ENCODE measurements at places on chromosomes 2 and 18. TPM values are rescaled to one million over a fixed set of nuclear protein-coding genes. Genes with fewer than 3 reads are reported as not detected.
A peak's percentile ranks its signal among the peaks of the same experiment; 100 is the strongest.

Gene FKBP7
- total RNA-seq, result 4.2 TPM

GRCh38 chr2:26251893-26252292 is 7.2 kb downstream of the HADHB start:
- no peaks in the 10 kb centered on the region for H3K27me3 ChIP-seq
- H3K27ac ChIP-seq, result no peak overlapping the region
- H3K4me3 ChIP-seq, result no peak overlapping the region
- H3K4me1 ChIP-seq, result peaks cover 15% of the 10 kb centered on the region

DNA sequence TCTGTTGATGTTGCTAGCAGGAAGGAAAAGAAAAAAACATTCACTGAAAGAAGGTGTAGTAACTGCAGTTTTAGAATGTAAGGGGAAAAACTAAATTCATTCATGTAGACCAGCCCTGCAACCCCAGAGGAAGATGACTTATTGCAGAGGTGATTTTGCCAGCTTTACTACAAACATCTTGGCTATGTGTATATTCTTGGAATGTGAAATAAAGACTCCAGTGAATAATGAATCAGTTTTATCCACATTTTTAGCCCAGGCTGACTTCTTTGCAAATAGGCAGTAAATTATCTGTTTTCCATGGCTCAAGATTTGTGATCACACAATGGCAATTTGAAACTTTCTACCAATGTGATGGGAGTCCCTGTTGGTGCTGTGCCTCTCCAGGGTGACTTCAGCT is 206.1 kb upstream of the SETBP1 start:
- H3K4me3 ChIP-seq, result no peak overlapping the region
- H3K27me3 ChIP-seq, result no peaks in the 10 kb centered on the region
- H3K4me1 ChIP-seq, result no peaks in the 10 kb centered on the region
- DNase-seq, result no peak

Gene MAL
- 1.6 TPM for total RNA-seq

- H3K4me3 ChIP-seq, result no peak overlapping the region
- peak; percentile 42 for DNase-seq
- H3K27me3 ChIP-seq, result no peaks in the 10 kb centered on the region
- H3K4me1 ChIP-seq, result peaks cover 69% of the 10 kb centered on the region
Observed at GRCh38 chr2:120472891-120473309, 127.0 kb downstream of the INHBB start.

DNA sequence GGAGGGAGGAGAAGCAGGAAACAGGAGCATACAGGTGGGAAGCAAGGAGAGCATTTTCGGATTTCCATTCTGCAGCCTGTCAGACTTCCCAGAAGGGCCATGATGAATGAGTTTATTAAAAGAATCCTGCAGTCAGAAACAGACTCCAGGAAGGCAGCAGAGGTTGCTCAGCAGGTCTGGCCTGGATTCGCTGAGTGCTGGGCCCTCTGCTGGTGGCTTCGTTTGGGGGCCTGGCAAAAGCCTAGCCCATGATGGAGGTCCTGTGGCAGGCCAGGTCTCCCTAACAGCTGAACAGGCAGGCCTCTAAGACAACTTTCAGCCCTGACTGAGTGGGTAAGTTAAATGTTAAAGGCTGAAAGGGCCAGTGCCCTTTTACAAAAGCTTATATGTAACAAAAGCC is 108.2 kb upstream of the CAPN13 start:
- no peaks in the 10 kb centered on the region for H3K36me3 ChIP-seq
- no peaks in the 10 kb centered on the region for H3K4me1 ChIP-seq
- peak; percentile 56 for DNase-seq
- no peak overlapping the region for H3K4me3 ChIP-seq
- 0 out of 2 replicates have a peak, but pooled peaks cover 4% of the 10 kb centered on the region for H3K27me3 ChIP-seq

DNA sequence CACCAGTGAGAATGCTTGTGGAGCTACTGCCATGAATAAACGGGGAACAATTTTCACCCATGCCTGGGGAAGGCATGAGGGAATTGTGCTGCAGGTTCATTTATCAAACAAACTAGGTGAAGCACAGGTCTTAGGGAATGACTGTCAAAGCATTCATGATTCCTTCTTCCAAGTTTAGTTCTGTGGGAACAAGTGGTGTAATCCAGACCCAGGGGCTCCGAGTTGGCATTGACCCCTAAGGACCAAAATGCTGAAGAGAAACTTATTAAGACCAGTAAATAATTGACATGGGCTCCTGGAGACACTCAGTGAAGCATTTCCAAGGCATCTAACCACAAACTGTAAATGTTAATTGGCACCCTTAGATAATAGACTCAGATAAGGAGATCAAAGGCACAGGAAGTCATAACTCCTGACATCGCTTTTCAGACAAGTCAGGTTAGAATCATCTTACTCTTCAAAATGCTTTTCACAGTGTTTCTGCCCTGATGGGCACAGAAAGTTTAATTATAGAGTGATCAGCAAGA is 96.9 kb downstream of the SPP2 start:
- no peaks in the 10 kb centered on the region for H3K36me3 ChIP-seq
- no peak for DNase-seq
- no peaks in the 10 kb centered on the region for H3K27me3 ChIP-seq
- H3K4me3 ChIP-seq, result no peak overlapping the region
- H3K4me1 ChIP-seq, result peaks cover 15% of the 10 kb centered on the region

DNA sequence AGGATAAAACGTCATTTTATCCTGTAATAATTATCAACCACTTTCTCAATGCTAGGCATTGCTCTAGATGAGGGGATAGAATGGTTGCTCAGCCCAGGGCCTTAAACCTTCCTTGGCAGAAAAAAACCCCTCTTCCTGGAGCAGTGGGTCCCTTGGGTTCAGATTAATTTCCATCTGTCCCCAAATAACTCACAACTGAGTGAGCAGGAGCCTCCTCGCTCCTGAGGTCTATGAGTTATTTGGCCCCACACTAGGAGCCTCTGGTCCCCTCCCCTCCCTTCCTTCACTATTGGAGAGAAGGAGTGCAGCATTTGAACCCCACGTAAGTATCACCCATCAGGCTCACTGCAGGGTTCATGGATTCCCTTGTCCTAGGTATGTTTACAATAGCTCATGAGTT is 157.5 kb upstream of the FHL2 start:
- no peaks in the 10 kb centered on the region for H3K36me3 ChIP-seq
- no peak overlapping the region for H3K4me3 ChIP-seq
- no peak overlapping the region for H3K27ac ChIP-seq
- DNase-seq, result no peak
- H3K4me1 ChIP-seq, result peaks cover 23% of the 10 kb centered on the region

Gene MC2R
- not detected for total RNA-seq

Gene ANKRD36
- 12.6 TPM for total RNA-seq

DNA sequence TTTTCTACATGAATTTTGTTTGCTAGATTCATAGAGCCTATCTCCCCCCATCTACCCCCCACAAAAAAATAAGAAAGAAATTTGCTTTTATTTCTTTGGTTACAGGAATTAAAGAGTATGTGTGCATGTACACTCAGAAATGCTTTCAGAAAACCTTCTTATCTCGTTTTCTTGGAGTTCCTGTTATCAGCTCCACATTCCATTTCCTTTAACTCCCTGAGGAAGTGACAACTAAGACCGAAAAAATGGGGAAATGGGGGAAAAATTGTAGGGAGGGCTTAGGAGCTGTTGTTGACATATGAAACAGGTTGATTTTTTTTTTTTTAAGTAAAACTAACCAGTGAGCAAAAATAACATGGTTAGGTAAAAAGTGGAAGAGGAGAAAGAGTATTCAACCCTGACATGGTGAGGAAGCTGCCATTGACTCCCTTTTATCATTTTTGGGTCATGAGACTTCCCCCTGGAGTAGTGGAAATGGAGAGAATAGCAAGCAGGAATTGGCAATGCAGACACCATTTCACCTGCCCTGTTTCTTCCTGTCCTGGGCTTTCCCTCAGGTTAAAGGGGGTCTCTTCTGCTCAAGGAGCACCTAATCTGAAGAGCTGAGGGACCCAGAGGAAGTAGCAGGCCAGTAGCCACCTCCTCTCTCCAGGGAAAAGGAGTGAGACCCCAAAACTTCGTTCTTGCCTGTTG is 93.5 kb downstream of the OSBPL6 start:
- no peak for DNase-seq
- H3K27ac ChIP-seq, result no peak overlapping the region
- no peaks in the 10 kb centered on the region for H3K27me3 ChIP-seq
- H3K4me1 ChIP-seq, result no peaks in the 10 kb centered on the region
- H3K36me3 ChIP-seq, result no peaks in the 10 kb centered on the region

Gene IDH1
- 71.5 TPM for total RNA-seq

Measured in PC-3 (cell line).